ENCODE measurements at places on chromosomes 13 and 19.

DNA sequence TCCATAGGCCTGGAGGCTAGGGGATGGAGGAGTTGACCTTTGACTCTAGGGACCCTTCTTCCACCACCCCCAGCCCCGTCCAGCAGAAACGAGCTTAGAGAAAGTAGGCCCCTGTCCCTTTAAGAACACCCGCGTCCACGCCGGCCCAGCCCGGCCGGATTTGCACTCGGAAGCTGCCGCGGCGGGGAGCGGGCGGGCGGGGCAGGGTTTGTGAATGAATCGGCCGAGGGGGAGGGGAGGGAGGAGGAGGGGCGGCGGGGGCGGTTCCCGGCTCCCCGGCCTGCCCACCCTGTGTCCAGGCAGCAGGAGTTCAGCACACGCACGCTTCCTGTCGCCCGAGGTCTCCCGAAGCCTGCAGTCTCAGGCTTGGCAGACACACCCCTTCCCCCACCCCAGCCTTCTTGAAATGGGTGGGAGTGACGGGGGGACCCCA lies 1.5 kb downstream of the UNC13A start:
- DNase-seq: no peak

DNA sequence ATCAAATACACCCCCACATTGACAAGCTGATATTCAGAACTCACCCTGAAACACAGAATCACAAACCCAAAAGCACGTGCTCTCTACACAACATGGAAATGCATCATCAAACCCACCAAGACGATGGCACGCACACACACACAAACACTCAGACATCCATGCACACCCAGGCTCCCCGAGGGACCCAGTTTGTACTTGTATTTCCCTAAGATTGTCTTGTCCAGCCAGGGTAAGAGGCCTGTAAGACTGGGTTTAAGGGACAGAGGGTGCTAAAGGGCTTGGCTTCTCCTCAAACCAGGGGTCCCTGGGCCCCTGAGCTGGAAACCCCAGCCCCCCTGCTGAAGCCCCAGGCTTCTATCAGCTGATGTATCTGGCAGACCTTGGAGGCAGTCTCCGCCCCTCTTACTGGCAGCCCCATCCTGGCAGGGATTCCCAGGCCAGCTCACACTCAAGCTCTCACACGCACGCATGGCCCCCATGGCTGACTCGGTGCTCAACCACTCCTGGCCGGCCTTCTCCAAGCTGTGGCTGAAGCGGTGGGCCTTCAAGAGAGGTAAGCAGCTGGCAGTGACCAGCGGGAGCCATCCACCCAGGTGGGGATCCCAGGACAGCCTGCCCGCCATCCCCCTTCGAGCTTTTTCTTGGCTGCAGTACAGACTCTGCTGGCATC lies 6.5 kb downstream of the ARHGEF18 start:
- DNase-seq: no peak

GRCh38 chr19:56838909-56839651 lies 1.4 kb downstream of the PEG3 start:
- no peak for DNase-seq

DNA sequence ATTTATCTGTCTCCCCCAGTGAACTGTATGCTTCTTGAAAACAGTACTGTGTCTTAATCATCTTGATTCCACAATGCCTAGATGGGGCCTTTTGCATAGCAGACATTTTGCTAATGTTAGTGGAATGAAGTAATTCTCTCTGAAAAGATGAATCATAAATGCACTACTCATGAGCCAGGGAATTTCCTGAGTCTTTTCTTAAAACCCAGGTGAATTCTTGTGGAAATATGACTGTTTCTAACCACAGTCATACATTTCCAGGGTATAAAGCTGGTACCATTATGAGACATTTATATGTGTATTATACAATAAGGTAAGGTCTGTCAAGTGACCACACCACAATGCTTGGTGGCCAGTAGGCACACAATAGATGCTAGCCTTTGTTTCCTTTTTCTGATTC lies 5.5 kb upstream of the KCTD4 start:
- DNase-seq: no peak

DNA sequence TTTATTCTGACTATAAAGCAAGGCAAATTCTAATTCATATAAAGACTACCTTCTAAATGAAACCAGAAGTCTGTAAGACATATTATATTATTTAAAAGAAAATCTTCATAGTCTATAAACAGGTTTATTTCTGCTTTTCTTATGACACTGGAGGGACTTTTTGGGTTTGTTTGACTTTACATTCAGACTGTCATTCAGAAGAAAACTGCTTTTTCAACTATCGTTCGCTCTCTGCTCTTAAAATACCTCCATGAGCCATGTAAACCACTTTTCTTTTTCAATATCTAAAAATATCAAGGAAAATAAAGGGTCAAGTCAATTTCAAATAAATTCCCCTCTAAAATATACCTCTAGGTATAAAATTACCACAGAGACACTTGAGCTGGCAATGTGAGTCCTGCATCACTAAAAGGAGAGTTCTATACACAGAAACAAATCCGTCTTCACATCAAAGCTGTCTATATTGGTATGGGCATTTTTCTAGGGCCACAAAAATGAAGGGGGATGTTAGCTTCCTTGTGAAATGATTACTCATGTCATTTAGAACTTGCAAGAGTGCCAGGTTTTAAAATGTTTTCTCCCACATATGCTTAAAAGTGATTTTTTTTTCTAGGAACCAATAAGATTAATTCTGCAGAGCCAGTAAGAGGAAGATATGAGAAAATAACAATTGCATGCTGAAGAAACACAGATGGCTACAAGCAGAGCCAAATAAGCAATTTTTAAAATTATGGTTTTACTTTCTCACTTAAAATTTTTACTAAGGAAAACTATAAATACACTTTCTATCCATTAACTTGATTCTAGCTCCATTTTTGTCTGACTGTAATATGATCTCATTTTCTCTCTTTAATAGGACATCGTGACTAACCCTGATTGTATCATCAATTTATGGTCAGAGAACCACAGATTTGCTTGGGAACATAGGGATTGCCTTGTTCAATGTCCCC lies 181.8 kb downstream of the TBC1D4 start:
- no peak for DNase-seq

DNA sequence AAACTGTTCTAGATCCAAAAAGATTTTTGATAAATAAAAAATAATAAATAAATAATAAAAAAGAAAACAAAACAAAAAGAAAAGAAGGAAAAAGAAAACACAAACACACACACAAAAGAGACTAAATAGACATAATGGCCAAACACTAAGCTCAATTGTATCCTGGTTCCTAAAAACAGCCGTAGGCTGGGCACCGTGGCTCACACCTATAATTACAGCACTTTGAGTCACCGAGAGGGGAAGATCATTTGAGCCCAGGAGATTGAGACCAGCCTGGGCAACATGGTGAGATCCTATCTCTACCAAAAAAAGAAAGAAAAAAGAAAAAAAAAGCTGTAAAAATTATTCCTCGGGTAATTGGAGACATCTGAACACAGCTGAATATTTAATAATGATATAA lies 8.9 kb downstream of the ETHE1 start:
- no peak for DNase-seq

DNA sequence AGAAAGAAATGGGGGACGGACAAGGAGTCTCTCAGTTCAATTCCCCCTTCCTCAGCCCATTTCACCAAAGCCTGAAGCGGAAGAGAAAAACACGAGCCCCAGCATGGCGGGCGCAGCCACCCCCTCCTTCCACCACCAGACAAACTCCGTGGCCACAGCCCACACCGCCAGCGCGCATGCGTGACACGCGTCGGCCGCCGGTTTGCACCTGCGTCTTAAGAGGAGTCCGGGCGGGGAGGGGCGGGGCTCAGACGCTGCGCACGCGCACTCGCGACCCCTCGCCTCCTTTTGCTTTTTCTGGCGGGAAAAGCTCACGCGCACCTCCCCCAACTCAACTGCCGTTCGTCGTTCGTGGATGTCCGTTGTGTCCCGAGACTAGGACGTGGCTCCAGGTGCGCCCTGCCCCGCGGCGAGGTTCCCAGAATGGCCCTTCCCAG lies at the start of gene KASH5:
KASH5 (plus strand) TSS at position 314 of the 437 bp plus-strand sequence. CDS start 2,635 bp downstream, outside the sequence.
- peak; percentile 89 for DNase-seq

GRCh38 chr19:58396691-58397532 lies 1.5 kb downstream of the RNF225 start:
- DNase-seq: no peak

DNA sequence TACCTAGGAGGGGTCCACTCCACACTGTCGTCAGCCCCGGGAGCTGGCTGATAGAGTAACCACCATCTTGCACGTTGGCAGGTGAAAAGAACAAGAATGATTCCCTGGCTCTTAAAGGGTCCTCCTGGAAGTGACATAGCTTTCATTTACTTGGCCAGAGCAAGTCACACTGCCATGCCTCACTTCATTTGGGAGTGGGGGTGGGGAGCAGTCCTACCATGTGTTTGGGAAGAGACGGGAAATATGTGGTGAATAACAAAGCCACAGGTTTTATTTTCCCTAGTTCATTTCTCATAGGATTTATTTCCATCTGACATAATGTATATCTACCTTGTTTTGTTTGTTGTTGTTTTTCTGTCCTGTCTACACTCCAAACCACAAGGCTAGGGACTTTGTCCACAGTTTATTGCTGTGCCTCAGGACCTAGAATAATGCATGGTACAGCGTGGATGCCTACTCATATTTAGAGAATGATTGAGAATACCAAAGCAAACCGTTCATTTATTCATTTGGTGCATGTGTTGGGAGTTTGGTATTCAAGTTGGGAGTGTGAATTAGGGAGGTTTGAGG lies 26.8 kb downstream of the UBAC2 start:
- no peak for DNase-seq

DNA sequence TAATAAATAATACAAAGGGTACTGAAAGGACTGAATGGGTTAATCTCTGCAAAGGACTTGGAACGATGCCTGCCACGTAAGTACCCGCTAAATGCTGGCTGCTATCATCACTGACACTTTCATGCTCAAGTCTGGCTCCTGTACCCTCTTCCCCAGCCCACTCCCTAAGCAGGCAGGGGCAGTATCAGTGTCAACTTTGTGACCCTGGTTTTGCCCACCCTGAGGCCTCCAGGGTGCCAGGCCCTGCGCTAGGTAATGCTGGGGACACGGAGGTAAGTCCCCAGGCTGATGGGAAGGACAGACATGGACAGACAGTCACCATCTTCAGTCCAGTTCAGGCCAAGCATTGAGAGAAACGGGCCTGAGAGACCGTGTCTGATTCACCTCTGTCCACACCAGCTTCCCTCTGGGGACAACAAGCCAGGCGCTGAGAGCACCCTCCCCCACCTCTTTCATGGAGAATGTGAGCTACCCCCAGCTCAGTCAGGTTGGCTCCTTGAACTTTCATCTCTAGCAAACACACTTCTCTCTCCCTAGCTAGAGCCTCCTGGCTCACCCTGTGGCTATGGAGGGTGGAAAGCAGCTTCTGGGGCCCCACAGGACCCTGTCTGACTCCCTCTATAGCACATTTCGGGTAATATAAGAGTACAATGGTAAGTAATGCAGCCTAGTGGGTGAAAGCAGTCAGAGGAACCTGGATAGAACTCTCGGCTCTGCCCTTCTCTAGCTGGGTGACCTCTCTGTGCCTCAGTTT lies 800 bp downstream of the ETFB start:
- no peak for DNase-seq

Measured in stimulated activated CD8-positive, alpha-beta memory T cell treated with anti-CD3 and anti-CD28 coated beads, Interleukin-7, amount 100 ng/mL, for 4 hours (primary cell).